ENCODE measurements at places on chromosomes 4 and X.

DNA sequence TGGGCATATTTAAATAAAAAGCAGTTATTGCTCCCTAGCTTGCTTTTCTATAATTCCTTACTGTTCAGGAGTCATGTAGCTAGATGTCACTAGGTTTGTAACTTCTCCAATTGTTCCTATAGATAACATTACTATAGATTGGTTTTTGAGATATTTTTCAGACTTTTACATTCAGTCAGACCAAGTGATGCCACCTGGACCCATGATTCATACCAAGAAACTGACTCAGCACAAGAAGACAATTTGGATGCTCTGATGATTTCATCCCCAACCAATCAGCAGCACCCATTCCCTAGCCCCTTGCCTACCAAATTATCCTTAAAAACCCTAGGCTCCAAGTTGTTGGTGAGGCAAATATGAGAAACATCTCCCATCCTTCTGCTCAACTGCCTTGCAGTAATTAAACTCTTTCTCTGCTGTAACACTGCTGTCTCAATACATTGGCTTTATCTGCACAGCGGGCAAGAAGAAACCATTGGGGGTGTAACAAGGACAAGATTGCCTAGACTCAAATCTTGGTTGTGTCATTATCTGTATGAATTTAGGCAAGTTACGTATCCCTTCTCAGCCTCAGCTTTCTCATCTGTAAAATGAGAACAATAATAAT, 11.8 kb upstream of the NEIL3 start:
- no peak for DNase-seq

GRCh38 chr4:103091601-103092223, 7.9 kb downstream of the BDH2 start:
- DNase-seq = no peak

DNA sequence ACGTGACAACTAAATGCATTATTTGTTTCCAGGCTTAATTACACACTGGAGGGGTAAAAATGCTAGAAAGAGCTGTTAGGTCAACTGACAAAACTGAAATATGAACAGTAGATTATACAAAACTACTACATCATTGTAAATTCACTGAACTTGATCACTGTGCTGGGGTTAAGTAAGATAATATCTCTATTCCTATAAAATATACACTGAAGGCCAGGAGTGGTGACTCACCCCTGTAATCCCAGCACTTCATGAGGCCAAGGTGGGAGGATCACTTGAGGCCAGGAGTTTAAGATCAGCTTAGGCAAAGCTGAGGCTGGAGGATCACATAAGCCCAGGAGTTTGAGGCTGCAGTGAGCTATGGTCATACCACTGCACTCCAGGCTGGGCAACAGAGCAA, 31.8 kb upstream of the NKX6-1 start:
- DNase-seq = no peak

- no peak for DNase-seq
Measured at GRCh38 chrX:19350941-19351384, 7.2 kb downstream of the PDHA1 start.

DNA sequence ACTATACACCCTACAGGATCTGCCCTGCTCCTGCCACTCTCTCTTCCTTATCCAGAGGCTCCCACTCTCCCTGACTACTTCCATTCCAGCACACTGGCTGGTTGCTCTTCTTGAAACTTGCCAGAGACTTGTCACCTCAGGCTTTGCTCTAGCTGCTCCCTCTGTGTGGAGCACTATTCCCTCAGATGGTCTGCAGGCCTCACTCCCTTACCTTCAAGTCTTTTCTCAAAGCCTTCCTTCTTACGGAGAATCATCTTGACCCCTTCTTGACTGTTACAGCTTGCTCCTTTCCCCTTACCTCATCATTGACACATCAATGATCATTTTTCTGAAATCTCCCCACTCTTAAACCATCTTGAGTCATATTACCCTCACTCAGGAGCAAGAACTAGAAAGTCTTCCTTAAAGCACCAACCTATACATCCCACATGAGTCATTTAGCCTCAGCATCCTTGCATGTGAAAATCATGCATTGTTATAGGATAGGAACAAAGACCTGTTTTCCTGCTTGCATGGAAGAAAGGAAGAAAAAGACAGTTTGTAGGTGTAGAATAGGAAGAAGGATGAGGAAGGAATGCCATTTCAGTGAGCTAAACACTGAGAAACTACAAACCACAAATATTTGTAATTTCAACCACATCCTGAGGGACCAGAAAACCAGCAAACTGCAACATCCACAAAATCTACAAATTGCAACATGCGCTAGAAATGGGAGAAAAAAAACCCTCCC, 55.7 kb downstream of the ANTXR2 start:
- DNase-seq = no peak

DNA sequence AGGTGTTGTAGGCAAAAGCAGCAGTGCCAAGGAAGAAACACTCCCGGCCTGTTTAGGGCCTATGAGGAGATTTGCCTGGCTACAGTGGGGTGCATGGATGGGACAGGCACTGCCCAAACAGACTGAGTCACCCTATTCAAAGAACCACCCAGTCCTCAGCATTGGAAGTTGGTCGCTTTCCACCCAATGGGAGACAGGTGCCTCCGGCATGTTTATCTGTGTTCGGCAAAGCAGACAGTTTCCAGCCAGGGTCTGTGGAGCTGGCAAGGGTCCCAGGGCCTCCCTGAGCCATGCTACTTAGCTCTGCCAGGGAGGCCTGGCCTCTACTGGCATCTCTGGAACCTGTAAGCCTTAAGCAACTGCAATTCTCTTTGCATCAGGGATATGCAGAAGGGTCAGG, 165.1 kb upstream of the ATP6AP2 start:
- DNase-seq = no peak

- no peak for DNase-seq
Measured at GRCh38 chrX:129798888-129799287, 19.1 kb downstream of the SASH3 start.

DNA sequence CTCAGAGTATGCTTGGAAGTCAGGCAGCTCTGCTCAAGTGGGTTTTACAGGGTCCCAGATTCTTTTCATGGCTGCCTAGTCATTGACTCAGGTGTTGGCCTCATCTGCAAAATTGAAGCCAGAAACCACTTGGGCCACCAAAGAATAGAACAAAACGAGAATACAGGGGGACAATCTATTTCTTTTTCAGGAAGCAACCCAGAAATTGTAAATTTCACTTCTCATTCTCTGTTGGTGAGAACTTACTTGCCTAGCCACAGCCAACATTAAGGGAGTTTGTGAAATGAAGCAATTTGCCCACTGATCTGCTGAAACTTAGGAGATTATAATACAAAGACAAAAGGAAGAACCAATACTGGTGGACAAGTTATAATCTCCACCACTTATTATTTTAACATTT, 8.6 kb upstream of the TKTL2 start:
- DNase-seq = no peak

DNA sequence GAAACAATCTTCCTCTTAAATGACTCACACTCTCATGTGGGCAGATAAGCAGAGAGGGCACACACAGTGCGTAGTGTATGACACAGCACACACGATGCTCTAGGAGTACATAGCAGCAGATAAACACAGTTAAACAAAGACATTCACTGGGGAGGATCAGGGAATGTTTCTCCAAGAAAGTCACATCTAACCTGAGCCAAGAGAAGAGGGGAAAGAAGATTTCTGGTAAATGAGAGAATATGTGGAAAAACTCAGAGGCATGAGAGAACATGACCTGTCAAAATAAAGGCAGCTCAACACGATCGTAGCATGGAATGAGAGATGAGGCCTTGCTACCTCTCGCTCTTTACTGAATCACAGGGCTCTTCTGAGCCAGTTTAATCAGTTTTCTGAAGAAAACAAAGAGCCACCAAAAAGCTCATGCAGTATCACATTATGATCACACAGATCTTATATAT, 251.0 kb downstream of the ANK2 start:
- no peak for DNase-seq

- DNase-seq = no peak
Measured at GRCh38 chr4:119207051-119207450, 5.5 kb upstream of the USP53 start.

DNA sequence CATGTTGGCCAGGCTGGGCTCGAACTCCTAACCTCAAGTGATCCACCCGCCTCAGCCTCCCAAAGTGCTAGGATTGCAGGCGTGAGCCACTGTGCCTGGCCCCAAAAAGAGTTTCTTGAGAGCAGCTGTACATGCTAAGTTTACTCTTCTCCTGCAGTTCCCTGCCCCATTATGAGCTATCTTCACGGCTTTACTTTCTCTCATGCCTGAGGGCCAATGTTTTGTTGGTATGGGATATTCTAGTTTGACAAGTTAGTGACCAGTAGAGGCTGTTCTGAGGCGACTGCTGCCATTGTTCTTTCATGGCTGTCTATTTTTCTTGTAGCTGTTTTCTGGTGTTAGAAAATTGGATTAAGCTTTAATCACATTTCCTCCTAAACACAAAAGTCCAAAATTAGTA, 78.0 kb upstream of the STX18 start:
- no peak for DNase-seq

- no peak for DNase-seq
Measured at GRCh38 chr4:185361872-185362271, 33.9 kb downstream of the LRP2BP start.

GRCh38 chrX:134794692-134795091, 136.4 kb upstream of the PLAC1 start:
- no peak for DNase-seq

- DNase-seq = no peak
Measured at GRCh38 chr4:92433272-92433758, 129.5 kb downstream of the GRID2 start.

DNA sequence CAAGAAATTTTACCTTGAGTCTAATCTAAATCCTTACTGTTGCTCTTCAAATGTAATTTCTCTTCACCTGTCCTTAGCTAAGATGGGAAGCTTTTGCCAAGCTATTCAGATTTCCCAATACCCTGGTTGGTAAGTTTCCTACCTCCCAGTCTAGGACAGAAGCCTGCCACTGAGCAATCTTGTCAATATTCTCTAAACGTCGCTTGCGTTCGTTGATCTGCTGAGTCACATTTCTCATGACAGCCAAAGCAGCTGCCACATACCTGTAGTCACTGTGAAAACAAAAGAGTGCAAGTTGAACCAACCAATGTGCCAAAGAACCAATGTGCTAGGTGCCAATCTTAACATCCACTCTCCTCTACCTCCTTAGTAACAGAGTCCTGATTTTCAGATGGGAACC, 111.1 kb downstream of the ARHGEF9 start:
- DNase-seq = no peak

DNA sequence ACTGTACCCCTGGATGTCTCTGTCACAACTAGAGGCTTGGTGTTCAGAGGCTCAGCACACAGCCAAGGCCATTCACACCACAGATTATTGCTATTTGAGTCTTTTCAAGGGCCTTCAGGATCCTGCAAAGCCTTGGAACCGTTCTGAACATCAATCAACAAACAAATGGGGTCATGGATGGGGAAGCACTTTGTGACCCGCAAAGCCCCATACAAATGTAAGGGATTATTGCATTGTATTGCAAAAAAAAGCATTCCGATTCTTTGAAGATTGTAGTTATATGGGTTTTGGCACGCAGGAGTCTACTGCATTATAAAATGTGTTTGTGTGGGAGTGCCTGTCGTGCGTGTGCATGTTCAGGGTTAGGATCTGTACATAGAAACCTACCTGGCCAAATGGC, 17.3 kb upstream of the BCORL1 start:
- DNase-seq = no peak

- no peak for DNase-seq
Measured at GRCh38 chr4:16150716-16151115, 66.9 kb upstream of the PROM1 start.

- DNase-seq = no peak
Measured at GRCh38 chr4:143736861-143737260, 36.4 kb upstream of the FREM3 start.

DNA sequence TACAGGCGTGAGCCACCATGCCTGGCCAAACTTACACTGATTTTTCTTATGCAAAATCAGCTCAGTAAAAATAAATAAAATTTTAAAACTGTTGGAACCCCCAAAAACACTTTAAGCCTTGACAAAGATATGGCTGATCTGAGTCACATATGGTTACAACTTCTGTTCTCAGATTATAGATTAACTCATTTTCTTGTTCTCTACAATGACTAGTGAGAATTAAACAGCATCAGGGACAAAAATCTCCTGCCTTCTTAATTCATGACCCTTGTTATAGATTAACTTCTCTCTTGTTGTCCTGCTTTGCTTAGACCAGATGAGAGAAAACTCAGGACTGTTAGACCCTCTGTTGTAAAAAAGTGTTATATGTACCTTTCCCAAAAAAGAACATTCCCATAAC, 24.2 kb upstream of the EXOC1L start:
- no peak for DNase-seq

DNA sequence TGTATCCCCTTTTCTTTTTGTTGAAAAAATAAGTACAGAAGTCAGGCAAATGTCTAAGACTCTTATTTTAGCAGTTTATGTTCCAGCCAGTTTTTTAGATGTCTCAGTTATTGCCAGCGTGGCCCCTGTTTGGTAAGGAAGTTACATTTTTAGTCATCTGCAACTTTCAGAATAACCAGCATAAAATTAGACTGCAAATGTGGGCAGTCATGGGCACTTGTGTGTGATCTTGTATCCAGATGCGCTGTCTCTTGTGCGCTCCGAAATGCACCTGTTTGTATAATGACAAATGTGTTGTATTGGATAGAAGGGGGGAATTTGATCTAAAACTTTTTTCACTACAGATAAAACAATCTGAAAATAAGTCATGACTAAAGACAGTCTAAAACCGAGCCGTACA, 44.3 kb upstream of the CLCN4 start:
- no peak for DNase-seq

GRCh38 chrX:63675716-63676115, 109.3 kb downstream of the ARHGEF9 start:
- no peak for DNase-seq

- no peak for DNase-seq
Measured at GRCh38 chr4:125357675-125358074, 42.9 kb downstream of the FAT4 start.

- no peak for DNase-seq
Measured at GRCh38 chrX:138504273-138504672, 207.2 kb downstream of the FGF13 start.

GRCh38 chr4:43399726-43400125, 507.2 kb downstream of the GRXCR1 start:
- no peak for DNase-seq

- no peak for DNase-seq
Measured at GRCh38 chr4:109211671-109212070, 90.8 kb downstream of the COL25A1 start.

- no peak for DNase-seq
Measured at GRCh38 chr4:152618971-152619370, 60.8 kb downstream of the TMEM154 start.

DNA sequence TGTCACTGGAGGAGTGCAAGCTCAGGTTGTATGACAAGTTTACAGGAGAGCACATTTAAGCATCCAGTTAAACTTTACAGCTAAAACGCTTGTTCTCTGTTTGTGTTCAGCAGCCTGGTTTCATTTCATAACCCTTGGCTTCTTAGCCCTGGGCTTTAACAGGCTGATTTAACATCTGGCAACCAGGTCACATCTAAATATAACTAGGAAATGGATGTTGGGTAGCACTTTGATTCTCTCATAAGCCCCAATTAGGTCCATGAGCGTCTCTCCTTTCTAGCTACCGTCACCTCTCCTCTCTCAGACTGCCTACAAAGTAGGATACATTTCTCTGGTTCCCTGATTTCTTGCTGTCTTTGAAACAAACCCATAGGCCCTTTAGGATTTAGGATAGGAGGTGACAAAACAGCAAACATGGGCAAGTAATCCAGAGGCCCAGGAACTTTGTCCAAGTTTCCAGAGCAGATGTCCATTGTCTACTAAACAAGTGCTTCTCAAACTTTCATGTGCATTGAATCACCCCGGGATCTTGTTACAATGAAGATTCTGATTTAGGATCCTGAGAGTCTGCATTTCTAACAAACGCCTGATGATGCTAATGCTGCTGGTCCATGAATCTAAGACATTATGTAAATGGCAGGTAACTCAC, 22.5 kb downstream of the OTUD6A start:
- DNase-seq = no peak
